Inflammatory macrophage (primary cell): ENCODE measurements at places on chromosomes 11 and 22.

DNA sequence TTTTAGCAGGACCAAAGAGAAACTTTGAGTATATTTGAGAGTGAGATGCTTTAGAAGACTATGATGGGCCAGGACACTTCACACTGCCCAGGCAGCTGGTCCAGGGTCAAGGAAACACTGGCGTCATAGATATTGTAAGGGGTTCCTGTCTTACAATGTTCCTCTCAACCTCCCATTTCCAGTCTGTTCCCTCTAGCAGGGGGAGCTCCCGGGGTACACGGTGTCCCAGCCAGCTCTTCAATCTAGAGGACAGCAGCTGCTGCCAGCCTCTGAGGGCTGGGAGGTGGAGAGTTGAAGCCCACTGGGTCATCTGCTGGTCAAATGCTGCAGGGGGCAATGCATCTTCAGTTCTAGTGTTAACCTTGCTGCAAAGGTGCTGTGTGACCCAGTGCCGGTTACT lies 40.7 kb upstream of the TIMP3 start:
- no peak for DNase-seq

DNA sequence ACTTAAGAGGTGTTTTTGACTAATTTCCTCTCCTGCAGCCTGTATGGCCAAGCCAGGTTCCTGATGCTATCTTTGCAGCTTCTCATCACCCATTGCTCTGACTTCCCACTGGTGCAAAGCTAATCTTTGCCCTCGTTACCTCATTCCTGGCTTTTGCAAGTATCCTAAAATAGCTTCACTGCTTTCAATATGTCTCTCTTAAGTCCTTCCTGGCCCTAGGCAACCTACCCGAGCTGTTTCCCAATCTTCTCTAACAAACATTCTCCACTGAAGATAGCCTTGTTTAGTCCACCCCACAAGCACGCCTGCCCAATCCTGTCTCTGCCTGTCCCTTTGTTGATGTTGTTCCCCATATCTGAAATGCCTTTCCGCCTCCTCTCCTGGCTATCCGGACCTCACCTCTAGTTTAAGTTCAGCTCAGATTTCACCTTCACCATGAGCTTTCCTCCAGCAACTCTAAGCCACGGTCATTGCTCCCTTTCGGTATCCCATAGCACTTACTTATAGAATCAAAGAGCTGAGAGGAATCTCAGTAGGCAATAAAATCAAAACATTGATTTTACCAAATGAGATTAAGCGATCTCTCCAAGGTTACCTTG lies 30.1 kb upstream of the CECR2 start:
- DNase-seq = peak; percentile 82

GRCh38 chr11:10751581-10751940 lies 515 bp downstream of the CTR9 start:
- no peak for DNase-seq

- no peak for DNase-seq
Measured at GRCh38 chr11:3773180-3773579, 24.2 kb downstream of the NUP98 start.

DNA sequence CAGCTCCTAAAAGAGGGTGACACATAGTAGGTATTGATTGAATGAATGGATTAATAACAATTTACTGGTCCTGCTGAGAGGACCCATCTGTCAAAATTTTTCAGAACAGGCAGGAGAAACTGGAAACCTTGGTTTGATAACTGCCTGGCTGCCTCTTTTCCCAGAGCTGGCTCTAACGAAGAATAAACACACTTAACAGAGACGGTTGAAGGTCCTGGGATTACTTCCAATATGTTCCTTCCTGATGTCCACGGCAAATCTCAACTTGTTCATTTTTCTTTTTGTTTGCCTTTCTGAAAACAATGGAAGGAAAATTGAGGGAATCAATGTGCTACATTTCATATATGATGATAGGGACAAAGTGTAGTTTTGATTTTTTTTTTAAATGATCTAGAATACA lies 76.5 kb upstream of the SYT13 start:
- no peak for DNase-seq

DNA sequence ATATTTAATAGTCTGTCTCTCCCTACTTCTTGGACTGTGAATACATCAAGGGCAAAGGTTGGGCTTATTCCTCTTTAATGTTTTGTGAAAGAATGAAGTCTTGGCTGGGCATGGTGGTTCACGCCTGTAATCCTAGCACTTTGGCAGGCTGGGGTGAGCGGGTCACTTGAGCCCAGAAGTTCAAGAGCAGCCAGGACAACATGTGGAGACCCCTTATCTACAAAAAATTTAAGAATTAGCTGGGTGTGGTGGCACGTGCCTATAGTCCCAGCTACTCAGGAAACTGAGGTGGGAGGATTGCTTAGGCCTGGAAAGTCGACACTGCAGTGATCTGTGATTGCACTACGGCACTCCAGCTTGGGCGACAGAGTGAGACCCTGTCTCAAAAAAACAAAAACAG lies 20.2 kb downstream of the RNF121 start:
- no peak for DNase-seq

- no peak for DNase-seq
Measured at GRCh38 chr22:44805711-44806110, 53.3 kb downstream of the ARHGAP8 start.

- no peak for DNase-seq
Measured at GRCh38 chr11:91981995-91982394, 242.6 kb upstream of the FAT3 start.

DNA sequence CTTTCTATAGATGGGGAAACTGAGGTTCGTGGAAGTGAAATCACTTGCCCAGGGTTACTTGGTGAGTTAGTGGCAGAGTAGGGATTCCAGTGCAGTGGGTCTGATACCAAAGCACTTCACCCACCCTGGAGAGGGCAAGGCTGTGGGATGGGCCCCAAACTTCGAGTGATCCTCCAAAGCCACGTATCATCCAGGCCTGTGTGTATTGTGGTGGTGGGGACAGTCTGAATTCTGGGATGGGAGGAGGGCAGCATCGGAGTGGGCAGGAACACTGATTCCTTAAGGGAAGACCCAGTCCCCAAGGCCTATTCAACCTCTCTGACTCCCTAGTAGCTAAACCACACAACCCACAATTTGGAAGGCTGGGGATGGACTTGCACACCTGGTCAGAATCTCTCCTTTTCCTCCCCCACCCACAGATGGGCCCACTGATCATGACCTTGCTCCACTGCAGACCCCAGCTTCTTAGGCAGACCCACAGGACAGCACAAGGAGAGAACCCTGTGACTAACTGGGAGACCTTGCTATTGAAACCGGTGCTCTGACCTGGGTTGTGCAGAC lies 11.5 kb downstream of the TMPRSS13 start:
- no peak for DNase-seq

- no peak for DNase-seq
Measured at GRCh38 chr22:27802346-27803073, 954 bp upstream of the MN1 start.

DNA sequence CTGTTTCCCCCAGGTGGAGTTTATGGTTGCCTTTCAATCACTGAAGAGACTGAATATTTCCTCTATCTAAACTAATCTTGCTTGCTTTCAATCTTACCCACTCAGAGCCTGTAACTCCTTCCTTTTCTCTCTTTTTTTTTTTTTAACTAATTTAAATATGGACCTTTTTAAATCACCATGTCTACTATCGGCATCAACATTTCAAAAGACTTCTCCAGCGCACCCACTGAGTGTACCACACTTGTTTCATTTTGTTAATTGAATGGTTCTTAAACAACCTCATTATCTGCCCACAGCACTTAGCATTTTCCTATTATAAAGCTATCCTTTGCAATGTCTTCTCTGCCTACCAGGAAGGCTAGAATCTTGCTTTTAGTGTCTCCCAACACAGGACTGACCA lies 1212.5 kb downstream of the LRRC4C start:
- DNase-seq = no peak

- DNase-seq = no peak
Measured at GRCh38 chr11:18849406-18849805, 57.8 kb upstream of the PTPN5 start.

- no peak for DNase-seq
Measured at GRCh38 chr11:133133050-133133449, 399.3 kb downstream of the OPCML start.

DNA sequence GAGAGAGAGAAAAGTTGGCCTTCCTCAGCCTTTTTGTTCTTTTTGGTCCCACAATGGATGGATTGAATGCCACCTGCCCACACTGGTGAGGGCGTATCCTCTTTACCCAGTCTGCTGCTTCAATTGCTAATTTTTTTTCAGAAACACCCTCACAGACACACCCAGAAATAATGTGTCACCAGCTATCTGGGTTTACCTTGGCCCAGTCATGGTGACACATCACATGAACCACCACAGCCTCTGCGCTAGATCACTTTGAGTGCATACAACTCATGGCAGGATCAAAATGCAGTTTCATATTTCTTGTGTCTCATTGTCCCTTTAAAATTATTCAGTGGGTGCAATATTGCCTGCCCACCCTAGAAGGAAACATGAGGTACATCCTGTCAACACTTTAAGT lies 63.3 kb downstream of the ADAMTS15 start:
- no peak for DNase-seq

DNA sequence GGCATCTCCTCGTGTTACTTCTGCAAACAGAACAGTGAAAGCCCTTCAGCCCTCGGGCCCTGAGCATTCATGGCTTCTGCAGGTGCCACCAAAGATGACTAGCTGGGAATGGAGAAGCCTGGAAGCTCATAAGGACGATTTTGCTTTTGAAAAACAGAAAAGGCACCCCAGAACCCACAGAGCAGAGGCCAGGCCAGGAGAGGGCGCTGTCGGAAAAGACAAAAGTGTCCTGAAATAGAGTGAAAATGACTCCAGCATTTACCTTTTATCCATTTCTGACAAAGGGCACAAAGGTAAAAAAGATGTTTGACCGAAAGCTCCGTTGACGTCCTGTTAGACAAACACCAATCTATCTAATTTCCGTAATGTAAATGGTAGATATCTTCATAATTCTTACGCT lies 37.6 kb downstream of the ZNF195 start:
- peak; percentile 55 for DNase-seq

- DNase-seq = no peak
Measured at GRCh38 chr22:48224332-48224731, 1461.9 kb downstream of the TBC1D22A start.

DNA sequence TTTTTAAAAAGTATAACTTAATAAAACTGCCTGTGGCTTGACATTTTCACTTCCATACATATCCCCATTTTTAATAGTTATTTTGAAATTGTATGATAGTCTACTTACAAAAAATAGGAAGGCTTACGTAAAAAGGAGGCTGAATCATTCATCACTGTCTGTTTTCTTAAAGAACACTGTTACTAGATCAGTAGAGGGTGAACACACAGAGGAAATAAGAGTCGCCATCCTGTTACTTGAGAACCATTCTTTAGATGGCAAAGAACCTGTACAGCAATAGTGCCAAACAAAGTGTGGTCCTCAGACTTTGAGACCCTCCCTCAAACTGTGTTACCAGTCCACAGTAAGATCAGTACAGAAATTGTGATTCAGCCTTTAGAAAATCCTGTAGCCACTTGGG lies 180.7 kb downstream of the PGR start:
- no peak for DNase-seq

- no peak for DNase-seq
Measured at GRCh38 chr22:29587938-29588699, 7.2 kb upstream of the NIPSNAP1 start.

- no peak for DNase-seq
Measured at GRCh38 chr11:44589301-44589700, 23.8 kb downstream of the CD82 start.

GRCh38 chr22:30481711-30482110 lies 9.9 kb upstream of the SEC14L3 start:
- DNase-seq = no peak

DNA sequence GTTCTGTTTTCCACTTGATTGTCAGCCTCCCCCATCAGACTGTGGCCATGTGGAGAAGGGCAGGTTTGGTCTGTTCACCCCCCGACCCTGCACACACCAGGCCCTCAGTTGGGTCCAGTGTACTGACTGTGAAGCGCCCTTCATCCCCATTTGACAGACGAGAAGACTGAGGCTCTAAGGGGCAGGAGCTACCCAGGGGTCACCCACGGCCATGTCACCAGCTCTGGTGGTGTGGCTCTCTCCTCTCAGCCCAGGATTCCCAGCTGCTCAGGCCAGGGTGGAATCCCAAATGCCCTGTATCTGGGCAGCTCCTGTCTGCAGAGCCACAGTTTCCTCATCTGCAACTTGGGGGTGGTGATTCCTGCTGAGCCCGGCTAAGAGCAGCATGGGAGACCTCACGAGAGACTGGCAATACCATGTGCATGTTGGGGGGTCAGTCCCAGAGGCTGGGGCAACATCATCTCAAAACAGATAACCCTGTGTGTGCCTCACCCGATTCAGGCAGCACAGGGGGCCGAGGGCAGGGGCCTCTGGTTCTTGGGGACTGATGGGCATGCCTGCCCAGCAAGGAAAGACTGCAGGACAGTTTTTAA lies 46.6 kb downstream of the MN1 start:
- no peak for DNase-seq

- no peak for DNase-seq
Measured at GRCh38 chr11:75462117-75462653, 29.2 kb upstream of the KLHL35 start.

DNA sequence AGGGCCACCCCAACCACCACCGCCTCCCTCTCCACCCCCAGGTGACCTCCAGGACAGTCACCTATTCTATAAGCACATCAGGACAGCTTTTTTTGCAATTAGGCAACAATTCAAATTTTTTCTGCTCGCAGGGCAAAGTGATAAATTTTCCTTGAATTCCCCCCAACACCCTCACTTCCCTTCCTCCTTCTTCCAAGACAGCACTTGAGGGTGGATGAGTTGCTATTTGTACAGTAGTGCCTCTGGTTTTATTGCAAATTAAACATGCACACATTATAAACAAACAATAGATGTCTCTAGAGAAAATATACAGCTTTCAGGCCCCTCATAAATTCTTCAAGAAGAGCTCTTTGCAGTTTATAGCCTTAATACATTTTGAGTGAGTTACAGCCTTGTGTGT lies 80.9 kb upstream of the USP47 start:
- no peak for DNase-seq

DNA sequence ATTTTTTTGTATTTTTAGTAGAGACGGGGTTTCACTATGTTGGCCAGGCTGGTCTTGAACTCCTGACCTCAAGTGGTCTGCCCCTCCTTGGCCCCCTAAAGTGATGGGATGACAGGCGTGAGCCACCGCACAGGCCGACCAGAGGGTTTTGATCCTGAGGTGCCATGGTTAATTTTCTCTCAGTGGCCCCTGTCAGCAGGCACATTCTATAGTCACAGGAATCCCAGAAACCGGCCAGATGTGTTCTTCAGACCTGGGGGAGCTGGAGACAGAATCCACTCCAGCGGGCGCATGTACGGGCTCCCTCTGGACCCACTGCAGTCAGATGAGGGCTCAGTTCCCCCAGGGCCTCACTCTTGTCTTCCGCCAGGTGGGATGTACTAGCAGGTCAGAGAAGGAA lies 17.0 kb downstream of the IGLL1 start:
- no peak for DNase-seq

GRCh38 chr11:65340226-65340625 lies 6.6 kb downstream of the DPF2 start:
- no peak for DNase-seq

GRCh38 chr11:13745165-13745564 lies 76.7 kb downstream of the FAR1 start:
- DNase-seq = no peak
